Umbilical cord (tissue), 2 donors: ENCODE measurements at places on chromosomes 6 and 20.
A peak's percentile ranks its signal among the peaks of the same experiment; 100 is the strongest.

GRCh38 chr6:110357664-110358552, at the start of gene METTL24:
Gene METTL24 (minus strand): TSS chr6:110358349. CDS start chr6:110358272, 77 bp downstream.
- DNase-seq: peak; percentile 48

GRCh38 chr20:57502336-57502700, 22.6 kb downstream of the CTCFL start:
- DNase-seq: no peak

GRCh38 chr6:42349753-42350511, 101.8 kb downstream of the TRERF1 start:
- peak; percentile 54 for DNase-seq

- DNase-seq: peak; percentile 70
These were observed 180.3 kb downstream of the ANKRD60 start for GRCh38 chr20:58048096-58048702.

DNA sequence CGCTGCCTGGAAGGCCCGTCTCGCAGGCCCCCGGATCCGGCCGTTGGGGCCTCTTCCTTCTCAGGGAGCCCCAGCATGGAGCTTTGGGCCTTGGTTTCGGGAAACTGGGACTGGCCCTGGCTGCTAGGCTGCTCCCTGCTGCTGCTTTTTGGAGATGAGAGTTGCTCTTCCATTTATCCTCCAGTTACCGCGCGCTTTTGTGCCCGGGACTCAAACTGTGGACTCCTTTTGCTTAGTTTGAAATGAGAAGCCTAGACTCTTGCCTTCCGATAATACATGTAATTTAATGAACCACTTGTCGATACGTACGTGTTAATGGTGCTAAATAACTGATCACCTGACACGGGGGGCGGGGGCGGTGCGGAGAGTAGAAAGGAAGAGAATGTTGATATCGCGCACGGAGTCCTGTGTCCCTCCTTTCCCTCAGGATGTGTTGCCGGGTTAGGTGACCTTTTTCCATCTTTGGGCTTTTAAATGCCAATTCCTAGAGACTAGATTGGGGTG, 968 bp downstream of the PHF3 start:
- DNase-seq: peak; percentile 48

DNA sequence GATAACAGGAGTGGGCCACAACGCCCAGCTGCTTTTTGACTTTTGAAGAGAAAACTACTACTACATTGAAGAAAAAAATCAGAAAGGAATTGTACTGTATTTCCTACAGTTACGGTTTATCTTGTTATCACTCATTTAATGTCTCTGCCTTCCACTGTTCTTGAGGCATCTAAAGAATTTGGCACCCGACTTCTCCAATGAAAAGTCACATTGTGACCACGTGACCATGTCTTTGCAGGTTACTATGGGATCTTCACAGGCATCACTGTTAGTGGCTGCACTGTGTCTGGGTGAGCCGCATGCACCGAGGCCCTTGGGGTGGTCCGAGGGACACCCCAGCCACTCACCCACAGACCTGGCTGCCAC, 26.8 kb downstream of the RRBP1 start:
- DNase-seq: no peak

- DNase-seq: no peak
These were observed 124.1 kb downstream of the HS3ST5 start for GRCh38 chr6:114218437-114219340.

GRCh38 chr6:7058250-7058923, 49.4 kb upstream of the RREB1 start:
- DNase-seq: peak; percentile 76

- no peak for DNase-seq
These were observed 54.8 kb downstream of the CTCFL start for GRCh38 chr20:57470212-57470522.

- DNase-seq: no peak
These were observed 49.8 kb upstream of the ADGRG6 start for GRCh38 chr6:142251930-142252445.

GRCh38 chr6:53428886-53429285, 80.1 kb upstream of the ELOVL5 start:
- no peak for DNase-seq

DNA sequence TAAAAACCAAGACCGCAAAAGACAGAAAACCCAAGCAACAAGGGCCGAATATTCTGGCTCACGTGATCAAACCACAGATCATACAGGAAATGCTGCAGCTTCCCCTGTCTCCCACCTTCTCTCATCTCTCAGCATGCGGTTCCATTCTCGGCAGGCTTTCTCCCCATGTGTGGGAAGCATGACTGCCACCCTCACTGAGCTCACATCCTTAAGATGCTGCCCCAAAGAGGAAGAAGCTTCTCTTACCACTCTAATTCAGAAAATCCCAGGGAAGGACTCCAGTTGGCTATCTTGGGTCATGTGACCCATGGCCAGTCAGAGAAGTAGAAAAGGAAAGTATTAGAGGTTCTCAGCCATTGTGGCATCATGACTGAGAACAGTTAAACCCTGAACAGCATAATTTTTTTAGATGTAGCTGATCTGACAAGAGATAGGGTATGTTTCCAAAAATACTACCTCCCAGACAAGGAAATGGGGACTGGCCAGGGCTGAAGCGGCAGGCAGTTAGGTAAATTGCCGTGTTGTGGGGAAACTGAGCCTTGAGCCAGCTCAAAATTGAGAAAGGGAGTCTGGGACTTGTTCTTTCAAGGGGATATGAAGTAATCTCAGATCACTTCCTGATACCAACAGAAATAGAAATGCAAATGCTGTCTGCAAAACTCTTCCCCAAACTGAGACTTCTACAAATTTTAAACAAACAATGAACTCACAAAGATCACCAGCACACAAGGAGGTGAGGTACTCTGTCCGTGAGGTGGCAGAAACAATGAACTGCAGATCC, 37.1 kb upstream of the GRM4 start:
- DNase-seq: no peak

- DNase-seq: no peak
These were observed 159.0 kb downstream of the ZNF217 start for GRCh38 chr20:53434662-53435061.

- no peak for DNase-seq
These were observed 17.4 kb downstream of the CASS4 start for GRCh38 chr20:56429502-56429901.

- DNase-seq: no peak
These were observed 127.1 kb downstream of the OPRM1 start for GRCh38 chr6:154166140-154166539.

- no peak for DNase-seq
These were observed 42.8 kb upstream of the GLP1R start for GRCh38 chr6:39005774-39006173.

DNA sequence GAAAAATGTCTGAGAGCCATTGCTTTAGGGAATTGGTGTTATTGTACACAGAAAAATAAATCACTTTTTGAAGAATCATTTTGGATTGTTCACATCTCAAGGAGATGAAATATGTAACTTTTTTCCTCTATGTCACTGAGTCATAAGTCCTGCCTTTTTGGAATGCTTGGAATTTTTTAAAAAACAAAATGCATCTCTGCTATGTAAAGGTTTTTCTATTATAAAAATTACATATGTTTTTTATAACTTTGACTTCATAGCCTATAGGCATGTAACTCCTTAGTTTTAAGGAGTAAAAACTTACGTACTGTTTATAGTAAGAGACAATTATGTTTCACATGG, 8.7 kb downstream of the RNF144B start:
- no peak for DNase-seq

DNA sequence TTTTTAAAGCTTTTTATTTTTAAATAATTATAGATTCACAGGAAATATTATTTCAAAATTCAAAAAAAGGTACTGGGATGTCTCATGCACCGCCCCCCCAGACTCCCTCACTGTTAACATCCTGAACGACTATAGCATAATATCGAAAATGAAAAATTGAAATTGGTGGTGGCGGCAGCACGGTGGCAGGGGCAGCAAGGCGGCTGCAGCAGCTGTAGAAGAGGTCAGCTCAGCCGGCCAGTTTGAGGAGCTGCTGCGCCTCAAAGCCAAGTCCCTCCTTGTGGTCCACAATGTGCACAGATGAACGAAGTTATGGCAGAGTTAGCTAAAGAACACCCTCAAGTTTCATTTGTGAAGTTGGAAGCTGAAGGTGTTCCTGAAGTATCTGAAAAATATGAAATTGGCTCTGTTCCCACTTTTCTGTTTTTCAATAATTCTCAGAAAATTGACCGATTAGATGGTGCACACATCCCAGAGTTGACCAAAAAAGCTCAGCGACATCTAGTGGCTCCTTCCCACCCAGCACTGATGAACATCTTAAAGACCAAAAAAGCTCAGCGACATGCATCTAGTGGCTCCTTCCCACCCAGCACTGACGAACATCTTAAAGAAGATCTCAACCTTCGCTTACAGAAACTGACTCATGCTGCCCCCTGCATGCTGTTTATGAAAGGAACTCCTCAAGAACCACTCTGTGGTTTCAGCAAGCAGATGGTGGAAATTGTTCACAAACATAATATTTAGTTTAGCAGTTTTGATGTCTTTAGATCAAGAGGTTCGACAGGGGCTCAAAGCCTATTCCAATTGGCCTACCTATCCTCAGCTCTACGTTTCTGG, 100.8 kb downstream of the FAM217A start:
- DNase-seq: peak; percentile 84

DNA sequence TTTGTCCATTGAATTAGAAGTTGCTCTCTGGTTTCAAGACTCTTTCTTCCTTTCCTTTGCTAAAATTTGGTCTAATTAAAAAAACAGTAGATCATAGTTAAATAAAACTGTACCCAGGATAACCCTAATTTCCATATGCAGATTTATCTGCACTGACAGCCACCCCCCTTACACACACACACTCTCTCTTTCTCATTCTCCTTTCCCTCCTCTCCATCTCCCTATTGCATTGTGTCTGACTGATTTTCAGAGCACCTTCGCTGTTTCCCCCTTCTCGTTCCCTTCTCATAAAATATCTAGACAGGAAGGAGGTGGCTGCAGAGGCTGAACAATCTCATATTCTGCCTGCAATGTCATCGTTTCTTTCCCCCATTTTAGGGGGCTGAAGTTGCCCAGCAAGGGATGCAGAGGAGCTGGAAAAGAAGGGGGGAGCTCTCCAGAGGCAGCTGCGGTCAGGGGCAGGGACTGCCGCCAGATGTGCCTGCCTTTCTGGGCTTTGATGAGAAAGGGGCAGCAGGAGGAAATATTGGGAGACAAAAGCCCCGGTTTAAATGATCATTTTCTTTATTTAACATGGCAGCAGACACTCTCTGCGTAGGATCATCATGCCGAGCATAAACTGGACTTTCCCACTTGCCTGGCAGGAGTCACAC, 22.5 kb upstream of the MMS22L start:
- DNase-seq: no peak

GRCh38 chr6:35601331-35602132, 87.2 kb downstream of the FKBP5 start:
- peak; percentile 81 for DNase-seq

GRCh38 chr6:128111096-128111495, 210.2 kb upstream of the THEMIS start:
- peak; percentile 29 for DNase-seq

GRCh38 chr20:62736407-62737071, 27.9 kb downstream of the NTSR1 start:
- DNase-seq: no peak

- DNase-seq: no peak
These were observed 43.6 kb upstream of the SLC4A11 start for GRCh38 chr20:3282271-3283221.

DNA sequence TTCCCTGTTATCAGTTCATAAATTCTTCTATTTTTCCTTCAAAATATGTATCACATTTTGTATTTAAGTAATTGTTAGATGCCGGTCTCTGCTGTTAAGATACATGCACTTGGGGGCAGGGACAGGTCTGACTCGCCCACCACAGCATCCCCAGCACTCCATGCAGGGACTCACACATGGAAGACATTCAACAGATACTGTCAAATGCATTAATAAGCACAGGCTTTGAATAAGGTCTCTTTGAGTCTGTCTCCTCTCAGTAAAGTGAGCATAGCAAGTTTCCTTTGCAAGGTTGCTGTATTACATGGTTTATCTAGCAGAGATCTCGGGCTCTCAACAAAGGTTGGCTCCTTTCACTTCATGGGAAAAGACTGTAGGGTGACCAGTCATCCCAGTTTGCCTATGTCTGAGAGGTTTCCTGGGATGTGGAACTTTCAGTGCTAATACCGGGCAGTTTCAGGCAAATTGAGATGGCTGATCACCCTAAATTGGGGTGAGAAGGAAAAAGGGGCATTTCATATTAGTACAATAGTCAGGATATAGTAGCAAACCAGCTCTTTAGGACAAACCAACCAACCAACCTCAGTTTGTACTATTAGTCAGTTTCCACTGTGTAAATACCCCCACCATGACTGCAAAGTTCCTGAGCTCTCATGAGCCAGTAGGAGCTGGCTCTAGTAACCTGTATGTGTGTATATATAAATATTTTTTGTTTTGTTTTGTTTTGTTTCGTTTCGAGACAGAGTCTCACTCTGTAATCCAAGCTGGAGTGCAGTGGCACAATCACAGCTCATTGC, 15.0 kb downstream of the JPH2 start:
- no peak for DNase-seq

GRCh38 chr6:148379481-148379880, 36.8 kb downstream of the SASH1 start:
- DNase-seq: no peak

DNA sequence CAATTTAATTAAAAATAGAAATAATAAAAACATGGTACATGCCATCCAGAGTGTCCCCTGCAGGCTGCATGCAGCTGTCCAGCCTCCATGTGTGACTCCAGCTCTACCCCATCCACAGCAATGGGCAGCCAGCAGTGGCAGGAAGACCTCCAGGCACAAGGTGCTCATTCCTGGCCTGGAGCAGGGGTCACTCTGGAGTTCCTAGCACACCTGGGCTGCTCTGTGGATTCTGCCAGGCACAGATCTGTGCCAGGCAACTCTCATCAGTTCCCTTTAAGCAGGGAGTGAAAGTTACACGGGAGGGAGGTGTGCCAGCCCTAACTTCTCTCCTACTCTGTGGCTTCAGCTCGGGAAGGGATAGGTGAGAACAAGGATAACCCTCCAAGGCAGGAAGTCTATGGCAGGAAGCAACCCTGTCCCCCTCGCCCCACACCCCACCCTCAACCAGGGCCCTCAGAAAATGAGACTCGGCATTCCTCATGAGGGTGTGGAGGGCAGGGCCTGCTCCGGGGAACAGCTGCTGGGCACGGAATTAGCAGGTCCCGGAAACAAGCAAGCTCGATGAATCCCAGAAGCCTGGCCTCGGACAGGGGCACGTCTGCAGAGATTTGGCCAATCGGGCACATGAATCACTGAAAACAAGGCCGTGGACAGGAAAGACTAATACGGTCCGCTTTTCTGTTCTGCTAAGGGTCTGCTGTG, 10.0 kb downstream of the JPH2 start:
- DNase-seq: peak; percentile 82

GRCh38 chr6:8958894-8959511, 523.7 kb upstream of the SLC35B3 start:
- peak; percentile 13 for DNase-seq

DNA sequence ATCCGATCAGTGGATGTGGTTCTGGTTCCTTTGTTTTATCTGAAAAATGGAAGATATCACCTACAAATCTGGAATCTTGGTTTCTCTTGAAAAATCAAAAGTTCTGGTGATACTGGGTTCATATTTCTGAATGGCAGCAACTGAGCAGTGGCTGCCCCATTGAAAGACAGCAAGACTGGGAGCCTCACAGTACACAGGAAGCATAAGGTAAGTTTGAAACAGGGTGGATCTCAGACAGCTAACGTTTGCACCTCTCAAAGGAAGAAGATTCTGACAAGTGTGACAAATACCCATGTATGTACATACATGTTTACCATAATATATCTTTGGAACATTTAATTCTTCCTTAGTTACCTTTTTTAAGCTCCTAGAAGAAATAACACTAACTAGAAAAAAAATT, at the start of gene SAMD3:
Gene SAMD3 (minus strand): TSS at position 177 of the 400 bp plus-strand sequence. CDS start 7,678 bp downstream, outside the sequence.
- DNase-seq: no peak
